Activated CD4-positive, CD25-positive, alpha-beta regulatory T cell treated with anti-CD3 and anti-CD28 coated beads, Interleukin-2, amount 50 U/mL, for 24 hours (primary cell): ENCODE measurements at places on chromosomes 4 and X.

DNA sequence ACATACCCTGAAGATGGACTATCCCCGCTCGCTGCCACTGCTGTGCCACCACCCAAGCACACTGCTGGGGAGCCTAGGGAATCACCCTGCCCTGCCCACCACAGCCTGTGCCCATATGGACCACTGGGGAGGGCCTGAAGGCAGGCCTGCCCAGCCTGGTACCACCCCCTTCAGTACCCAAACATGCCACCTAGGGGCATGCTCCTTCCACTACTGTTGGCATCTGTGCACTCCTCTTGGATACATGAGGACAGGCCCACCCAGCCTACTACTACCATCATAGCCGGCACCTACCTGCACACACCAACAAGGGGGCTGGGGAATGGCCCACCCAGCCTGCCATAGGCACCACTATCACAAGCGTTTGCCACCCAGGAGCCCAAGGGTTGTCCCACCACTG lies 30.1 kb upstream of the PRDX4 start:
- no peak for ATAC-seq

- no peak for ATAC-seq
Measured at GRCh38 chr4:5114950-5115349, 63.7 kb downstream of the STK32B start.

GRCh38 chr4:108751321-108751720 lies 11.5 kb downstream of the ETNPPL start:
- ATAC-seq = no peak

DNA sequence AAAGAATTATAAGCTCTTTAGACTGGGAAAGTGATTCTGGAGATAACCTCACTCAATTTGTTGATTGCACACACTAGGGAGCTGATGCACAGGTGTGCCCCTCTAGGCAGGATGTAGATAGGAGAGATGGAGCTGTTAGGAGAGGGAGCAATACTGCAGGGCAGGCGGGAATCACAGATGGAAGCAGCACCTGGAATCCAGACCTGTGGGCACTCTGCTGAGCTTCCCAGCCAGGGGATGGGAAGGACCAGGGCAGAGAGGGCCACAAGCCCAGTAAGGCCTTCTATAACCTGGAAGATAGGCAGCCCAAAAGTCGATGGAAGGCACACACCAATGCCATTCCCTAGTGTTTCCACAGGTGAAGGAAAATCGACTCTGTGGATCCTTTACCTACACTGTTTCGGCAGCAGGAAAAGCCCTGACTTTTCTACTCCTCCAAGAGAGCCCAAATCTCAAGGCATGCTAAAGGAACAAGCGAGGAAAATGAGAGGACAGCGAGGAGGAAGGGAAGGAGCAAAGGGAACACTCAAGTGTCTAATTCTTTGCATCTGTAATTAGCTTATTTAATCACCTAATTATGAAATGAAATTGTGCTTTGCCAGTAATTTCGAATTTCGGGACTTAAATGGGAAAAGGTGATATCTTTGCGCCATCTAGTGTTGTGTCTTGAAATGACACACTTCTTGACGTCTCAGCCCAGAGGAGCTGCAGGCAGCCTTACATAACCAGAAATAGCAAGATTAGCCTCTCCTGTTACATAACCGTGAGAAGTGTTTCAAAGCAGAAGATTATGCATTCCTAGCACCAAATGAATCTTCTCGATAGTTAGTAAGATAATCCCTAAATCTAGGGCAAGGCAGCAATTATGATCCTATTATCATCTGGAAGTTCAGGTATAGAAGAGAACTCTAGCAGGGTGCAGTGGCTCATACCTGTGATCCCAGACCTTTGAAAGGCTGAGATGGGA lies 31.0 kb upstream of the TLR3 start:
- no peak for ATAC-seq
